ENCODE measurements at places on chromosomes 7 and 10.
A peak's percentile ranks its signal among the peaks of the same experiment; 100 is the strongest.

GRCh38 chr7:108211382-108212201 lies 81.4 kb upstream of the LAMB4 start:
- peak; percentile 85 for DNase-seq

DNA sequence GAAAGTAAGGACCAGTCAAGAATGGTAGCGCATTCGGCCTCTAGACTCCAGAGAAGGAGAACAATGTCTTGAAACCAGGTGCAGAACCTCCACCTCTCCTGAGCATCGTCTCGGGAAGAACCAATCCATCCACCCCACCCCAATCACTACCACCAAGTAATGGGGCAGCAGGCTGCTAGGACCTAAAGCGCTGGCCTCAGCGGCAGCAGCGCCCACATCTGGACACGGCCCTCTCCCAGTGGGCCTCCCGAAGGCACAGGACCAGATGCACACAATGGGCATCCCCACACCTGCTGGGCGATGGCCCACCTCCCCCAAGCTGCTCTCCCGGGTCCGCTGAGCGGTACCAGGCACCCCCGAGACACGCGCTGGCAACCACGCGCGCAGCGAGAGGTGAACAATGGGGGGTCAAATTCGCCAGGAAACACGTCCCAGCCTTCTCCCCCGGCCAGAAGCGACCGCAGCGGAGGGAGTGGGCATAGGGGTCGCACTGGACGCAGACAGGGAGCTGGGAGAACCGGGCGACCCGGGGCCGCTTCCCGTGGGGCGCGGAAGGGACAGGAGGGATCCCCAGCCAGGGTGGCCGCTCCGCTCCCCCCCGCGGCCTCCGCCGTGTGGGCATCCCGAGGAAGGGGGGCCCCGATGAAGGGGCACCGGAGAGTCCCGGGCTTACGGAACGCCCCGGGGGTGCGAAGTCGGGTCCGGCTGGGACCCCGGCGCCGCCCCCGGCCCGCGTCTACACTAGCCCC lies 506 bp downstream of the CTTNBP2 start:
- DNase-seq, result no peak

DNA sequence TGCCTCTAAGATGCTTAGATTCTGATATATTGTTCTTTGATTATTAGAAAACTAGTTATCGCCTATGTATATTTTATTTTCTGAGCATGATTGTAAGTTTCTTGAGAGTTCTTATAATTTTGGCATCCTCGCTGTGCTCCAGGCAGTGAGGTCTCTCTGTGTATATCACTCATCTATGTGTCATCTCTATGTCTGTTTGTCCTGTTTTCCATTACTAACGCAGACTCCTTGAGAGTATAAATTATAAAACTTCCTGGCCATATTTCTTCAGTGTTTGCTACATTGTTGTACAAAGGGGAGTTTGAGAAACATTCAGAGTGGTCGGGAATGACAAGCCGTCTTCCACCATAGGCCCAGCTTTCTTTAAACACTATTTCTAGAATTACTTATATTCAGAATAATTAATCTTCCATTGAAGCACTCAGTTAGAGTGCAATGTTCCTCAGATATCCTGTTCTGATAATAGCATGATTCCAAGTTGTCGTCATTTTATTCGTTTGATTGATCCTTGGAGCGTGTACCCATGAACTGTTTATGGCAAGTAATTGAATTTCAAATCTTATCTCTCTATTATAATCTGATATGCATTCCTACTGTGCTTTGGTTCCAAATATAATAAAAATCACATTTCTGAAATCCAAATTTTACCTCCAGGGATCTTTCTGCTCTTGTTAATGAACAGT lies 206.6 kb downstream of the BAMBI start:
- DNase-seq, result no peak

DNA sequence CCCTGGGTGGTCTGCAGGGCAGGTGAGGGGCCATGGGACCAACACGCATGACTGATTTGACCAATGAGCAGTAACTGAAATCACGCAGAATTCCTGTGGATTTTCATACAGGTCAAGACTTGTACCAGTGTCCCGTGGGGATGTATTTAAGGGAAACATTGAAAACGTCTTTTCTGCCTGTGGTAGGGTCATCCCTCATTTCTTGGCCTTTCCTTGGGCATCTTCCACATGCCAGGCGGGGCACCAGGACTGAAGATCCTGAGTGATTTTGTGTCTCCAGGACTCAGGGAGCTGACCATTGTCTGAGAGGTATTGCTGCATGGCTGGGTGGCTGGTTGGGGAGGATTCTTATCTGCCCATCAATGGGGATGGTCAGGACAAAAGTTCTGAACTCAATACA lies 289.0 kb downstream of the GLRX3 start:
- DNase-seq, result no peak

DNA sequence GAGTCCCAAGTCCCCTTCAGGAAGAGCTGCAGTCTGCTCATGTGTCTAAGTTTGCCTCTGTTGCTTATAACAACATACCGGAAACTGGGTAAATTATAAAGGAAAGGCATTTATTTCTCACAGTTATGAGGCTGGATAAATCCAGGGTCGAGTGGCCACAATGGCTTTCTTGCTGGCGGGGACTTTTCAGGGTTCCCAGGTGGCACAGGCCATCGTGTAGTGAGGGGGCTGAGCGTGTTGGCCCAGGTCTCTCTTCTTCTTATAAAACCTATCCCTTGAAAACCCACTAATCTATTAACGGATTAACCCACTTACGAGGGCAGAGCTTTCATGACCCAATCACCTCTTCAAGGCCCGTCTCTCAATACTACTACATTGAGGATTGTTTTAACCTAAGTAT lies 8.7 kb downstream of the VIPR2 start:
- DNase-seq, result no peak

DNA sequence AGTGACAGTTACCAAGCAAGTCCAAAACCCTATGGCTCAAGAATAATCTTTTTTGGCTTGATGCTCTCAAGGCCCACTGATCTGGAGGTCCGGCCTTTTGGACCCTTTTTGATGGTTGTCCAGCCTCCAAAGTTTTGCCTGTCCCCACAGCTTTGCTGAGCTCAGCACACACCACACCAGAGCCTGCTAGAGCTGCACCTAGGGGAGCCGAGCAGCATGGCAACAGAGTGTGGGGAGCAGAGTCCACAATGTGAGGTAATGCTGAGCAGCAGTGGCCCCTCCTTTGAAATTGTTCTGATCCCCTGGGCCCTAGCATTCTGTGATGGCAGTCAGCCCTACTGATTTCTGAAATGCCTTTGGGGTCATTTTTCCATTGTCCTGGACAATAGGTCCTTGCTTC lies 9.3 kb downstream of the GIMAP7 start:
- no peak for DNase-seq
